ENCODE measurements at places on chromosomes 12 and 14. TPM values are rescaled to one million over a fixed set of nuclear protein-coding genes. Genes with fewer than 3 reads are reported as not detected.

LBHD2 gene
- 0.75 TPM for polyA plus RNA-seq

BDKRB1 gene
- 0.62 TPM for polyA plus RNA-seq

BCL11B gene
- 15.1 TPM for polyA plus RNA-seq

SPATA7 gene
- polyA plus RNA-seq: 8.4 TPM

SRRM4 gene
- polyA plus RNA-seq: 0.05 TPM

M6PR gene
- 101 TPM for polyA plus RNA-seq

OVCH1 gene
- 0.09 TPM for polyA plus RNA-seq

SOAT2 gene
- 0.71 TPM for polyA plus RNA-seq

KCNH5 gene
- 0.11 TPM for polyA plus RNA-seq

HELB gene
- polyA plus RNA-seq: 3.2 TPM

SIX6 gene
- 0.05 TPM for polyA plus RNA-seq

CLEC1A gene
- polyA plus RNA-seq: 36.0 TPM

TCTN2 gene
- polyA plus RNA-seq: 3.7 TPM

RND1 gene
- 1.8 TPM for polyA plus RNA-seq

TIGAR gene
- 10.7 TPM for polyA plus RNA-seq

STXBP6 gene
- 8.3 TPM for polyA plus RNA-seq

LRRC10 gene
- 0.05 TPM for polyA plus RNA-seq

SCN8A gene
- 0.21 TPM for polyA plus RNA-seq

ADAM20 gene
- polyA plus RNA-seq: 0.11 TPM

GARIN6 gene
- polyA plus RNA-seq: 0.02 TPM

TCL1A gene
- 9.5 TPM for polyA plus RNA-seq

FOXN4 gene
- polyA plus RNA-seq: 0.14 TPM

VWF gene
- 33.8 TPM for polyA plus RNA-seq

HOXC12 gene
- 0.07 TPM for polyA plus RNA-seq

KRT74 gene
- polyA plus RNA-seq: 0.34 TPM

GZMB gene
- polyA plus RNA-seq: 7.0 TPM

Measured in thymus (tissue), 14 donors.